ENCODE measurements at places on chromosomes 7 and 10. TPM values are rescaled to one million over a fixed set of nuclear protein-coding genes. Genes with fewer than 3 reads are reported as not detected.

ADO gene
- 16.2 TPM for total RNA-seq

ZNF804B gene
- not detected for total RNA-seq

UTF1 gene
- total RNA-seq: not detected

GIMAP8 gene
- total RNA-seq: 0.07 TPM

PON1 gene
- not detected for total RNA-seq

WEE2 gene
- total RNA-seq: not detected

COL13A1 gene
- total RNA-seq: 2.0 TPM

RAMP3 gene
- not detected for total RNA-seq

ABCB8 gene
- total RNA-seq: 43.0 TPM

BAMBI gene
- total RNA-seq: 3.6 TPM

GHRHR gene
- not detected for total RNA-seq

CPA4 gene
- total RNA-seq: 65.2 TPM

ZMIZ1 gene
- total RNA-seq: 16.6 TPM

ARHGAP22 gene
- total RNA-seq: 7.1 TPM

DBF4 gene
- total RNA-seq: 35.3 TPM

ATP5MK gene
- 421 TPM for total RNA-seq

GOT1 gene
- total RNA-seq: 38.5 TPM

TRIL gene
- not detected for total RNA-seq

TMEM236 gene
- not detected for total RNA-seq

CDK13 gene
- total RNA-seq: 36.0 TPM

AKR1D1 gene
- total RNA-seq: not detected

NODAL gene
- 0.14 TPM for total RNA-seq

DPY19L1 gene
- 20.1 TPM for total RNA-seq

SP8 gene
- total RNA-seq: not detected

LAMB1 gene
- total RNA-seq: 219 TPM

TMEM270 gene
- not detected for total RNA-seq

DIP2C gene
- 4.7 TPM for total RNA-seq

COL17A1 gene
- total RNA-seq: 1,970 TPM

LRCH4 gene
- 15.1 TPM for total RNA-seq

TMEM184A gene
- total RNA-seq: 1.1 TPM

CHRM2 gene
- total RNA-seq: not detected

ATP6V0A4 gene
- 0.25 TPM for total RNA-seq

PIP4K2A gene
- 15.1 TPM for total RNA-seq

PRKG1 gene
- total RNA-seq: 0.95 TPM

PIK3CG gene
- not detected for total RNA-seq

WNT8B gene
- not detected for total RNA-seq

TMEM176A gene
- total RNA-seq: not detected

AKR1C4 gene
- not detected for total RNA-seq

MAGI2 gene
- 0.51 TPM for total RNA-seq

CDC14C gene
- total RNA-seq: not detected

LEP gene
- total RNA-seq: not detected

ACSL5 gene
- total RNA-seq: not detected

MCM10 gene
- 35.1 TPM for total RNA-seq

HOXA2 gene
- 0.31 TPM for total RNA-seq

PRKAR1B gene
- 13.9 TPM for total RNA-seq

CFAP46 gene
- 1.8 TPM for total RNA-seq

IFIT1B gene
- total RNA-seq: not detected

OR6V1 gene
- not detected for total RNA-seq

SRGN gene
- 0.10 TPM for total RNA-seq

NUTM2A gene
- total RNA-seq: 1.3 TPM

GPR146 gene
- total RNA-seq: not detected

SCIN gene
- not detected for total RNA-seq

LAMB4 gene
- 0.07 TPM for total RNA-seq
